Stimulated activated CD4-positive, alpha-beta T cell treated with anti-CD3 and anti-CD28 coated beads, Interleukin-4, amount 100 ng/mL, for 1 hour (primary cell): ENCODE measurements at places on chromosomes 13 and 19.
A peak's percentile ranks its signal among the peaks of the same experiment; 100 is the strongest.

GRCh38 chr19:1214862-1215731 is 9.5 kb downstream of the STK11 start:
- DNase-seq: no peak

GRCh38 chr13:113559901-113560644 is 24.5 kb upstream of the TFDP1 start:
- DNase-seq: no peak

DNA sequence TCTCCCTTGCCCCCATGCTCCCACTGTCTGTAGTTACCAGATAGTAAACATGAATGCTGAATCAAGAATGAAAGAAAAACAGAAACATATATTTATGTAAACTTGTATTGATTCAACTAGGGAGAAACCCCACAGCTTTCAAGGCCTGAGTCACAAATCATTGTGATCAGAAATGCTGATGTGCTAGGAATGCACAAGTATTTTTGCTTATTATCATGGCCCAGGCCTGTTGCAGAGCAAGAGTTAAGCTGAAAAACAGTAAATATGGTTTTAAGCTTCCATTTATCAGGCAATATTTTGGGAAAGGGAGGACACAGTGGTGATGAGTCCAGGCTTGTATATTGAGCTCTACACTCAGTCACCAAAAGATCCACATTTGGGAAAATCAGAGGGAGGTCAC is 669.6 kb downstream of the DIAPH3 start:
- no peak for DNase-seq

- DNase-seq: no peak
Measured at GRCh38 chr19:10520652-10521318, 3.5 kb upstream of the S1PR5 start.

DNA sequence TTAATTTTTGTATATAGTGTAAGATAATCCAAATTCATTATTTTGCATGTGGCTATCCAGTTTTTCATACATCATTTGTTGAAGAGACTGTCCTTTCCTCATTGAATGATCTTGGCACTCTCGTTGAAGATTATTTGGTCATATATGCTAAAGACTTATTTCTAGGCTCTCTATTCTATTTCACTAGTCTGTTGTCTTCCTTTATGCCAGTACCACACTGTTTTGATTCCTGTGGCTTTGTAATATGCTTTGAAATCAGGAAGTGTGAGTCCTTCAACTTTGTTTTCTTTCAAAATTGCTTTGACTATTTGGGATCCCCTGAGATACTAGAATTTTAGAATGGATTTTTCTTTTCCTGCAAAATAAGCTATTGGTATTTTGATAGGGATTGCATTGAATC is 24.5 kb downstream of the FNDC3A start:
- DNase-seq: no peak

GRCh38 chr19:54325194-54325621 is 12.2 kb upstream of the LILRA5 start:
- peak; percentile 13 for DNase-seq

- DNase-seq: no peak
Measured at GRCh38 chr13:57932061-57932460, 300.5 kb downstream of the PCDH17 start.

DNA sequence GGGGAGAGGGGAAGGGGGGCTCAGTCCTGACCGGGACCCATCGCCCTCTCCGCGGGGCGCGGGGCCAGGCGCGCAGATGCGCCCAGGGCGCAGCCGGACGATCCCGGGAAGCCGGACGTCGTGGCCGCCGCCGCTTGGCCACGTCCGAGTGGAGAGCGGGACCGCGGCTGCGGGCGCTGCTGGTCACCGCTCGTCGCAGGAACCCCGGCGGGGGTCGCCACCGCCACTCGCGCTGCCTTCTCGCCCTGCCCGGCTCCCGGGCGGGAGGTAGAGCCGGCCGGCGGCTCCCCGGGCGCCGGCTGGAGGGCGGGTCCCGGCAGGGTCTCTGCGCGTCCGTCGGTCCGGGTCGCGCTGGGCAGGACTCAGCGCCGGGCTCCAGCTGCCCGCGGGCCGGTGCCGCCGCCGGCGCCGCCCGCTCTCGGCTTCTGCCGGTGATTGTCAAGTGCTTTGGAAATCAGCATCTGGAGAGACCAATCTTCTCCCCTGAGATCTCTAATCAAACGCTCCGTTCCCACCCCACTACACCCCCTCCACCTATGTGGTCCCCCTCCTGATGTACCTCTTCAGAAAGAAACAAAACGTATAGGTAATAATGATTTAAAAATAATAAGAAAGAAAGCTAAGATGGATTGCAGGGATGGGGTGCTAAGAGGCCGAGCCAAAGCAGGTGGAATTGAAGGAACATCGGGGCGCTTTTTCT is 464.4 kb downstream of the ITGBL1 start:
- DNase-seq: no peak

DNA sequence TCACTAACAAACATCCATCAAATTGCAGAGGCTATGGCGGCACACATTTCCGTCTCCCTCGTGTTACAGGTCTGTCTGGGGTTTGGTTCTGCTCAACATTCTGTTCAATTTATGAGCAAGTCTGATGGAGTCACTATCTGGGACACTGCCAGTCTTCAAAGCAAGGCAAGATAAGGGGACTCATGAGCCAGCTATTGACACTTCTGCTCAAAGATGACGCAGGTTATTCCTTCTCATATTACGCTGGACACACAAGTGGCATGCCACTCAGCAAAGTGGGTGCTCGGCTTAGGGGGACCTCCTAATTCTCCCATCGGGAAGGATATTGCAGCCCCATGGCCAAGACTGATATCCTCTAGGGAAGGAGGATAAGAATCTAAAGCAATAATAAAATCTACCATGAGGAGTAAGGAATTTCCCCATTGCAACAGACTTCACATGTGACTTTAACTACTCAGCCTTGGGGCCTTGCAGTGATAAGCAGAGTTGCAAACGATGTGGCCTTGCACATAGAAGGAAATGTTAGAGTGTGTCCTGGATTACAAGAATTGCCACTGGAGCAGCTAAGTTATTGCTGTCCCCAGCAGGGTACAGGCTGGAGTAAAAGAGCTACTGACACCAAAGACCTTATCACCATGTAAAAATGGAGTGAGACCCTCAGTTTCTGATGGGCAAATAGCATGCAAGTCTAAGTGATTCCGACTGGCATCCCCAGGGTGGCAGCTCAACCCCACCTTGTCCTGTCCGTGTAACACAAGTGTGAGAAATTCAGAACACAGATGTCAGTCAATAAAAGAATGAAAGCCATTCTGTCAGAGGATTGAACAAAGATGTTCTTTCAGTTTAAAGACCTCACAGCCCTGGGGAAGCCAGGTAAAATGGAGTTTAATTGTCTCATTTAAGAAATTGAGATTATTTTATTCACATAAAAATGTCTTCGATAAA is 306.1 kb downstream of the IRS2 start:
- no peak for DNase-seq

- no peak for DNase-seq
Measured at GRCh38 chr19:5637971-5638370, 15.1 kb downstream of the SAFB start.

DNA sequence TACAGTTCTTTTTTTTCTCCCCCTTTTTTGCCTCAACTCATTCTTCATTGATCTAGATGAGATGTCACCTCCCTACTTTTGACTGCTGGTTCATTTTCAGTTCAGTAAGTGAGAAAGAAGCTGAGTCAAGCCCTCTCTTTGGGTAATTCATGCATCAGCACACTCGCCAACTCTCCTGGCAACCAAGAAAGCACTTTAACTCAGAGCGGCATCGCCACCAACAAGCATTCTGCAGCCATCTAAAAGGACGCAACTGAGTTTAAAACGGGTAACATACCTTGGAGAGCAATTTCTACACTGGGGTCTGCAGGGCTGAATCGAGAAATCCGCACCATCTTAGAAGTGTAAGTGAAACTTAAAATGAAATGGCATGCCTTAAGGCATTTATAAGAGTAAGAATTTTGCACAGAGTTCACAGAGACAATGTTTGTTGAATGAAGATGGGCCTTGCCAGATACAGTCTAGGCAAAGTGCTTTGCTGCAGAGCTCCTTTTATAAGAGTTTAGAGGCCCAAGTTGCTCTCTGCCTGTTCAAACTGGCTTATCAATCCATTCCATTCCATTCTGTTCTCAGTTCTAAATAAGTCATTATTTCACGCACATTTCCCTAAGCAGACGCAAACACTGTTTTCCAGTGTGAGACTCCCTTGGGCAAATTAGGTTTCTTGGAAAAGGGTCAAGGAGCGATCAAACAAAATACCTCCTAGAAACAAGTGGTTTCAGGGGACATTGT is 338.0 kb downstream of the ENOX1 start:
- DNase-seq: no peak

- no peak for DNase-seq
Measured at GRCh38 chr19:993831-994393, 6.3 kb upstream of the GRIN3B start.

GRCh38 chr13:92951273-92951890 is 275.2 kb upstream of the GPC6 start:
- no peak for DNase-seq

GRCh38 chr13:46893798-46894560 is 2.9 kb downstream of the HTR2A start:
- DNase-seq: peak; percentile 71

DNA sequence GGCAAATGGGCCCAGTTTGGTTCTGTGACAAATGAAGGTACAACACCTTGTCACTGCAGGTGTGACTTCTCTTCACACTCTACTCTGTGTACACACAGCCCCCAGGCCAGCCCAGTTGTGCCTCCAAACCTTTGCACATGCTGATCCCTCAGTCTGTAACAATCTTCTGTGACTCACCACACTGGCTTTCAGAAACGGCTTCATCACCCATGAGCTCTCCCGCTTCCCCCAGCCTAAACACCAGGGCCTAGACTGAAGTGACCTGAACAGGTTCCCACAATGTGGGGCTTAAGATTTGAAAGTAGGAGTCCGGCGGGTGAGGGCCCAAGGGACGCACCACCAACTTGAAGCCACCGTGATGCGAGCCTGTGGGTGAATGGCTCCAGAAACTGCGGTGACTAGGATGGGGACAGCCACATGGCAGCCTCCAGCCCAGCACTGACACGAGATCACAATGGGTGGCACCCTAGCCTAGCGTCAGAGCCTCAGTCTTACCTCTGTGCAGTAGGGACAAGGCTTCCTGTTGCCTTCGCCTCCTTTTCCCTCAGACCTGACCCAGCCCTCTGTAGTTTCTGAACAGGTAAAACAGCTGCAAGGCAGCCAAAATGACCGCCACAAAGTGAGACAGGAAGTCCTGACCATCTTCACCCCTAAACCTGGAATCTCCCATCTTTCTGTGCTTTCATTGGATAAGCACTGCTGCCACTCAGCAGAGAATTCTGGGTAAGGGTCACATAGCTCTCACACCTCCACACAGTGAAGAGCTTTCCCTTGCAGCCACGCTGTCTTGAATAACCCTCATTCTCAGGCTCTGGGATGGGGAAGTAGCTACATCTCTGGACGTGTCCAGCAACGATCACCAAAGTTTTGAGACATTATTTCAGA is 34.2 kb upstream of the ZNF599 start:
- DNase-seq: no peak

GRCh38 chr13:59906413-59907049 is 257.2 kb downstream of the DIAPH3 start:
- no peak for DNase-seq
